ENCODE measurements at places on chromosomes 6 and 20. TPM values are rescaled to one million over a fixed set of nuclear protein-coding genes. Genes with fewer than 3 reads are reported as not detected.

- no peak for DNase-seq
These were observed 97.4 kb downstream of the BANF2 start for GRCh38 chr20:17797161-17797560.

DNA sequence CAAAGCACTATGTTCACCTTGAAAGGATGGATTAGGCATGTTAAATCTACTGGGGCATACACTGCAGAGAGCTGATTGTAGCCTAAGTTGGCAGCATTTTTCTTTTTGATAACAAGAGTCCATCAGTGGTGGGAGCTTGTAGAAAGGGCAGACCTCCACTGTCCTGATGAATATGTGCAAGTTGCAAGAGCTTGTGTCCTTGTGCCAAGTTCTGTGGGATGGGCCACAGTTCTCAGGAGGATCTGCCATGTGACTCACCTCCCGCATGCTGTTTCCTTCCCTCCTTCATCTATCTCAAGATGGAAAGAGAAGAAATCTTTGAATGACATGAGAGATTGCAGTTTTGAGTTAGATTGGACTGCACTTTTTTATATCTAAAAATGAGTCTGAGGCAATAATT is 58.3 kb upstream of the GGTLC1 start:
- DNase-seq = no peak

GRCh38 chr20:36390719-36391415 is 84.7 kb downstream of the DLGAP4 start:
- no peak for DNase-seq

- peak; percentile 74 for DNase-seq
These were observed 213.1 kb downstream of the ATXN1 start for GRCh38 chr6:16548121-16548520.

PNPLA1 gene
- total RNA-seq = not detected

DNA sequence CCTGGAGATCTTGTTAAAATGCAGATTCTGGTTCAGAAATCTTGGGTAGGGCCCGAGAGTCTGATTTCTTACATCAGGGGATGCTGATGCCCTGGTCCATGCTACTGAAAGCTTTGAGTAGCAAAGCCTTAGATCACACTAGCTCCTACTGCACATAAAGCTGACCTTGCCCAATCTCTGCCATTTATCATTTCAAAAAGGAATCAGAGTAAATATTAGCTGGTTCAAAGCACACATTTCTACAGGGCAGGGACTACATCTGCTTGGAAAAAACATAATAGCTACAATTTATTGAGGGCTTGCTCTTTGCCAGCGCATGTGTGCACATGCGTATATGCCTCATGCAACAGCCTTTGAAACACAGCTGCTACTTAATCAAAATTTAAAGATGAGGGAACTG is 440.4 kb upstream of the ARID1B start:
- no peak for DNase-seq

GRCh38 chr20:34282041-34282440 is 21.1 kb downstream of the AHCY start:
- DNase-seq = no peak

DNA sequence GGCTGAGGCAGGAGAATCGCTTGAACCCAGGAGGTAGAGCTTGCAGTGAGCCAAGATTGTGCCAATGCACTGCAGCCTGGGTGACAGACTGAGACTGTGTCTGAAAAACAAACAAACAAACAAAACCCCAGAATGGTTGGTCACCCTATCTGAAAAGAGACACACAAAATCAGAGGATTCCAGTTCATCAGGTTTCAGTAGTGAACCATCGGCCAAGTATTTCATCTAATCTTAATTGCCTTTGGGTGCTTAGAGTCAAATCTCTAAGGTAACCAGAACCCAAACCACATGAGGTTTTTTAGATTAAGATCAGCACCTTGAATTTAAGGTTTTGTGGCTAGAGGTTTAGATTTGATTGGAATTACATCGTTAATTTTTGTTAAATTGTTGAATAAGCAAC is 8.3 kb upstream of the ZBTB2 start:
- no peak for DNase-seq

DNA sequence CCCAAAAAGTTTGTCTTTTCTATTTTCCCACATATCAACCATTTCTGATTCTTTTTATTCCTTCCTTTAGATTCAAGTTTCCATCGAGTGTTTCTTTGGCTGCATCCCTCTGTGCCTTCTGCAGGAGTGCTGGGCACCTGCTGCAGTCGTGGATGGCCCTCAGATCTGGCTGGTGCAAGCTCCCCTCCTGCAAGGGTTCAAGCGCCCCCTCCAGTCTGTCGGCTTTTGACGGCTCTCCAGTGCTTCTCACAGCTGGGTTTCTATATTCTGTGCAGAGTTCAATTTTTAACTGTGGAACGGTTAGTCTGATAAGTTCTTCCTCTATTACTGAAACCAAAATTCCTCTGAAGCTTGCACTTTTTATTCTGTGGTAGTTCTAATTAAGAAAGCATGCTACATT is 132.1 kb downstream of the HUS1B start:
- no peak for DNase-seq

- no peak for DNase-seq
These were observed 30.1 kb downstream of the ANKRD60 start for GRCh38 chr20:58198384-58198783.

GRCh38 chr6:6748001-6748400 is 159.5 kb downstream of the LY86 start:
- no peak for DNase-seq

DNA sequence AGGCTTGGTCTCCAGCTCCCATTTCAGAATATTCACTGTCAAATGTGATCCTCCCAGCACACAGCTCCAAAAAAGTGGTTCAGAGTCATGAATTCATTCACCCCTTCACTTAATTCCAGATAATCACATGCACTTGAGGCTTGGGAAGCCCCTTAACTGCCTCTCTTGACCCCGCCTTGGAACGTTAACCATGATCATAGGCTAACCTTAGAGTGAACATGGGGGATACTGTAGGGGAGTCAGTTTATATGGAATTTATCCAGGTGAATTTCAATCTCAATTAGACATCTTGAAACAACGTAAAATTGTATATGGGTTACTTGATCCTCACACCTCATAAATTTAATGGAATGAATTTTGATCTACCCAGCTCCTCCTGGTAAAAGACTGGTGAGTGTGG is 346.8 kb upstream of the ARID1B start:
- no peak for DNase-seq

DYNLT1 gene
- 235 TPM for total RNA-seq

FAM162B gene
- 3.2 TPM for total RNA-seq

DNA sequence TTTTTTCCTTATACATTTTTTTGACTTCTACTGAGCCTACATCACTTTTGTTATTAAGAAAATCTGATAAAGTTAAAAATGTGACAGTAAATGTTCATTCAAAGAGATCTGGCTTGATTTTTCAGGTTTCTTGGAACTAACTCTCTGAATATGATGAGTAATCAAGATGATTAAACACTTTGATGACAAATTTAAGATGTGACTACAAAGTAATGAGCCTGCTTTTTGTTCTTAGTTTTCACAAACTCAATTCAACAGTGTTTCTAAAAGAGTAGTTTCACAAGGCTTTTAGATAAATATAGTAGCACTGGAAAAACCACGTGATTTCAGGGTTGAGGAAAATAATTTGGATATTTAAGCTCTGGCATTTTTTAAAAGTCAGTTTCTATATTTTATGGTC is 37.9 kb upstream of the HDDC2 start:
- no peak for DNase-seq
